ENCODE measurements at places on chromosomes 6 and 20. TPM values are rescaled to one million over a fixed set of nuclear protein-coding genes. Genes with fewer than 3 reads are reported as not detected.

DNA sequence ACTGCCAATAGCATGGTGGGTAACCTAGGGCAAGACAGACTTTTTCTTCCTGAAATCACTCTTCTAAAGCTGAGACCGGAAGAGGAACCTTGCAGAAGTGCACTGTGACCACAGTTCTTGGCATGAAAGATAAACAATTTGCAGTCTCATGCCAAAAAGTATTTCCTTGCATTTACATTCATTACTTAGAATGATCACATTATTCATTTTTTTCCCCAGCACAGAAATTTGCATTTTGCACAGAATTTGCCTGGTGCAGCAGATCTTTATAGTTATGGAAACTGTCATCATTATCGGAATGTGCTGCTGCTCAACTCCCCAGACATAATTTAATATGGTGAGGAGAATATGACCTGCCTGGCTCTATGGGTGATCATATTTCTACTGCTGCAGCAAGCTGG is 42.2 kb upstream of the EDN3 start:
- H3K27me3 ChIP-seq: no peaks in the 10 kb centered on the region
- no peak overlapping the region for H3K4me3 ChIP-seq
- H3K36me3 ChIP-seq: no peaks in the 10 kb centered on the region
- no peak overlapping the region for H3K27ac ChIP-seq
- H3K4me1 ChIP-seq: no peaks in the 10 kb centered on the region

DNA sequence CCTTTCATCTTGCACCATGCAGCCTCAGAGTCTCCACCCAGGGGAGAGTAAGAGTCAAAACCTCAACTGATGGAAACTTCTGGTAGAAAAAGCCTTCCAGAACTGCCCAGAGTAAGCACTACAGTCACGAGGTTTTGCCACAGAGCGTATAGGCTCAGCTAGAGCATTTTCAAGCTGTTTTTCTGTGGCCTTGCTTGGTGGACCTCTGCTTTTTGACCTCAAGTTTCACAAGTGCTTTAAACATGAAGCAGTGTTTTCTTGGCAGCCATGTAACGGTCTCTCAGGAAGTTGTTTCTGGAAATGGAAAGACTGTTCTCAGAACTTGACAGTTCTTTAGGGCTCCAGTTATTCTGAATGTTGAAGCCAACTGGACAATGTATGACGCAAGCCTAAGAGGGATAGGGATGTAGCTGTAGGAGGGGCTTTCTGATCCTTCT is 146.5 kb downstream of the ZDHHC14 start:
- H3K4me1 ChIP-seq: no peaks in the 10 kb centered on the region
- H3K36me3 ChIP-seq: no peaks in the 10 kb centered on the region
- H3K27me3 ChIP-seq: no peaks in the 10 kb centered on the region
- H3K27ac ChIP-seq: no peak overlapping the region

UCKL1 gene
- total RNA-seq: 27.9 TPM

RAET1G gene
- 3.3 TPM for total RNA-seq

SDHAF4 gene
- total RNA-seq: 8.7 TPM

DNA sequence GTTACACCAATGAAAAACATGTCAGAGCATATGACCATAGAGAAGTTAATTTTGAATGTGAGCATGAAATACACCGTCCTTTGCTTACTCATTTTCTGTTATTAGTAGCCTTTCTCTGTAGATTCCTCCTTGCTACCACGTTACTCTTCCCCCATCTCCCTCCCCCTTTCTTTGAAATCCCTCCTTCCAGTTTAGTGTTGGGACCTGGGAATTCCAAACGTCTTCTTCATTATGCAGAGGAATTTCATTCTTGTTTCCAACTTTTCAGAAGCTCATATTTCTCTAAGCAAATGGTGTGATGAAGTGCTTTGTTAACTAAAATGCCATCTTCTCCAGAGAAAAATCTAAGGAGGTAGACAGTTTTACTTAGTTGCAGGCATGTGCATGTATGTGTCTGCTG is 122.4 kb downstream of the MCHR2 start:
- H3K36me3 ChIP-seq: no peaks in the 10 kb centered on the region
- no peak overlapping the region for H3K4me3 ChIP-seq
- DNase-seq: no peak
- H3K4me1 ChIP-seq: no peaks in the 10 kb centered on the region

HAO1 gene
- total RNA-seq: not detected

USP49 gene
- total RNA-seq: 1.8 TPM

ZSCAN23 gene
- 5.1 TPM for total RNA-seq

Measured in fibroblast of lung (primary cell).